ENCODE measurements at places on chromosomes 16 and 17.
A peak's percentile ranks its signal among the peaks of the same experiment; 100 is the strongest.

DNA sequence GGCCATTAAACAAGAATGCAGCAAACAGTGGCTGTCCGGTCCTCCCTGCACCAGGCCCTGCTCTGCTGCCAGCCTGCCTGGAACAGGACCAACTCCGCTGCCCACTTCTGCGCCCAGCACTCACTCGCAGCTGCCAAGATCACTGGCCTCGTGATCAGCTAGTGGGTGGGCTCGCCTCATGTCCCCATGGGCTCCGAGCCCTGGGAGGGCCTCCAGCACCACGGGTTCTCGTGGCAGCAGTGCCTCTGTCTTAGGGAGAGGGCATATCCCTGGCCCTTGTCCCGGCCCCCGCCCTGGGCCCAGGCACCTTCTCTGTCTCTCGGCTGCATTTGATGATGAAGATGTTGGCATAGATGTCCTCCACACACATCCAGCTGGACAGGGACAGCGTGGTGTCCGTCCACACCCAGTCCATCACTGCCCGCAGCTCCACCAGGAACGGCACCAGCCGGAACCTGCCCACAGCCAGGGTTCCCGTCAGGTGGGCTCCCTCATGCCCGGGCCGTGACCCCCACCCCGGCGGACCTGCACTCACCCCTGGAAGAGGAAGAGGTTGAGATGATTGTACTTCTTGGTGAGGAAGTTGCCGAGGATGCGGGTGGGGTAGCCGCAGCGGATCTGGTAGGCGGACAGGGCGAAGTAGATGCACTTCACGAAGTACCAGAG is 13.1 kb downstream of the CTU2 start:
- no peak for DNase-seq

- DNase-seq: no peak
Observed at GRCh38 chr17:77535435-77535834, 394.7 kb downstream of the SEC14L1 start.

DNA sequence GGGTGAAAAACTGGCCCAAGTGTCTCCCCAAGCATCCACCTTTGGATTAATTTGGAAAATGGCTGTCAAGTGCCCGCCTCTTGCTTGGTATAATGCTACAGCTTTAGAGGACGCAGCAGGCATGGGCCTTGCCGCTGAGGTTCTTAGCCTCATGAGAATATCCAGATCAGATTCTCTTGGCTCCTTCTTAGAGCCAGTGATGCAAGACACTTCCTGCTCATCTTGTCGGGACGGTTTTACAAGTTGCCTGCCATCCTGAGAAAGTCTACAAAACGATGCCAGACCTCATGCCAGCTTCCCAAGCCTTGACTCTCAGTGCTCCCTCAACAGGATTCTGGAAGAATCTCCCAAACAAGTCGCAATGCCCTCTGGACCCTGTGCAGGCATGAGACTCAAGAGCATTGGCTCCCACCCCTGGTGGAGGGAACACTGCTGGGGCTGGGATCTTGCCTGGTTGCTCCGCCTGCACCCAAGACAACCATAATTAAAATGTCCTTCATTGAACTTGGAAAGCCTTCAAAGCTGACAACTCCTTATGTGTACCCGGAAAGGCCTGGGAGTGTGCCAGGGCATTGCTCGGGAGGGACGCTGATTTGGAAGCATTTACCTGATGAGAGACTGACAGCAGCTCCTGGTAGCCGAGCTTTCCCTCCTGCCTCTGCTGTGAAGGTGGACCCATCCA is 25.8 kb upstream of the STH start:
- DNase-seq: no peak

- no peak for DNase-seq
Observed at GRCh38 chr16:497258-497657, 30.3 kb upstream of the CAPN15 start.

DNA sequence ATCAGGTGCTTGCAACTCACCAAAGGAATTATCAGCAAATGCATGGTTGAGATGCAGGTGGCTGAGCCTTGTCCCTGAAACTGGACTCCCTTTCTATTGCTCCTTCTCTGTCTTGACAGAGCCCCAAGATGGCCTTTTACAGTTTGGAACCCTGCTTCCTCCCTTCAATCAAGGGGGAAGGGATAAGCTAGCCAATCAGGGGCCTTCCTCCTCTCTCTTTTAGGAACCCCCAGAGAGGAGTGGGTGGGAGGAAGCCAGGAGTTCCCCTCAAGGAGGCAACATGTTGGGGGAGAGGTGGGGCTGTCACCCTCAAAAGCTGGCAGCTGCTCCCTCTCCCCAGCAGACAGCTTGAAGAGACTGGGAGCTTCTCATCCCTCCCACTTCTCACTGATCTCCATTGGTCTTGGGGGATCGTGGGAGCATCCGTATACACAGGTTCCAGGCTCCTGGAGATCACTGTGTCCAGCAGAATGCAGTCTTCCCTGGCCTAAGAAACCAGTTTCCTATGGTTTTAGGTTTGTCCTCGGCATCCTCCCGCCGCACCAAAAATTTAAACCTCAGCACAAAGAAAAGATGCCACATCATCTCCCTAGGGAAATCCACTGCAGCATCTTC is 7.2 kb downstream of the RASL10B start:
- no peak for DNase-seq

DNA sequence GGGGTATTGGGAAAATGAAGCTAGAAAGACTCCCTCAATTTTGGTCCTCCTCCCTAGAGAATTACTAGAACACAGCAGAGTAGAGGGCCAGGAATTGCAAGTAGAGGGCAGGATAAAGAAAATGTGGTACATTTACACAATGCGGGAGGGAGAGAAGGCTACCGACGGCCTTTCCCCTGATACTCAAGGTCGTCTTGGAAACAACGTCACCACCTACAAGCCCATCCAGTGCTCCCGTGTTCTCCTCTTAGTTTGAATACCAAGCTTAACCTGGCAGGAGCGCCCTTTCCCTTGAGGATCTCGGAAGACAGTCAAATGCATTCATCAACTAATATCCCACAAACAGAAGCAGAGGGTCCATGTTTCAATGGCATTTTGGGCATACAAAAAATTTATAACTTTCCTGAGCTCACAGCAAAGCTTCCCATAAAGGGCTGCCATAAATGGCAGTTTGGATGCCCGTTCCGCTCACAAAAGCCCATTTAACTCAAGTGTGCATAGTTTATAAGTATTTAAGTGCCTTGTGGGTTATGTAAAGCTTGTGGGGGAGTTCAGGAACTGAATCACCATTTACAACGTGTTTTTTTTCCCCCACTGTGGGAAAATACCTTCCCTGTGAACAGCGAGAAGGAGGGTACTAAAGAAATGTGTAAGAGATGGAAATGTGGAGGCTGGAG is 414.6 kb downstream of the SLC39A11 start:
- DNase-seq: no peak

GRCh38 chr16:54412777-54413455 is 126.3 kb upstream of the IRX3 start:
- DNase-seq: no peak

DNA sequence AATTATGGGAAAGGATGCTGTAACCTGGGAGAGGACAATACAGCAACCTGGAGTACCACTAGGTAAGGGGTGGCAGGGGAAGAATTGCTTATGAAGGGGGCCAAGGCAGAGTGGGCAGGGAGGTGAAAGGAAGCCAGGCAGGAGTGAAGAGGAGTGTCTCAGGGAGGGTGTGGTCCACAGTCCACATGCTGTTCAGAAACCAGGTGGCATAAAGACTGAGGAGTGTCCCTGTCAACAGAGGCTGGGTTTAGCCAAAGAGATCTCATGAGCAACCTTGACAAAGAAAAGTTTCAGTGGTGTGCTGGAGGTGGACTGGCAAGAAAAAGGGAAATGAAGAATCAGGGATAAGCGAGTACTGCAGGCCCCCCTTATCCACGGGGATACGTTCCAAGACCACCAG is 88.4 kb downstream of the SPACA3 start:
- no peak for DNase-seq

DNA sequence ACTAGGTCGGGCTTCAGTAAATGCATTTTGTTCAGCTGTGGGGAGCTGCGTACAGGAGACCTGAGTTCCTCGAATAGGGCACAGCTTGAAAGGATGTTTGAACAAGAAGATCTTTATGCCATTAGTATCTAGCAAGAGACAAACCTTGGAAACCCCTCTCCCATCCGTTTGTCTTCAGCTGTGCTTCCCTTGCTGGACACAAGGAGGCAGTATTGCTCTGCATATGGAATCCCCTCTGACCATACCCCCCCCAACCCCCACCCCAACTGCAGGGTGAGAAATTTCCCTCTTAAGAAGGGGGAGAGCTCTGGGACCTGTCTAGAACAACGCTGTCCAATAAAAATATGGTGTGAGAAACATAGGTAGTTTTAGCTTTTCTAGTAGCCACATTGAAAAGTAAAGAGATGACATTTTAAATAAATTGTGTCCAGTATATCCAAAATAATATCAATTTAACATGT is 1.6 kb downstream of the MRM1 start:
- DNase-seq: peak; percentile 79

DNA sequence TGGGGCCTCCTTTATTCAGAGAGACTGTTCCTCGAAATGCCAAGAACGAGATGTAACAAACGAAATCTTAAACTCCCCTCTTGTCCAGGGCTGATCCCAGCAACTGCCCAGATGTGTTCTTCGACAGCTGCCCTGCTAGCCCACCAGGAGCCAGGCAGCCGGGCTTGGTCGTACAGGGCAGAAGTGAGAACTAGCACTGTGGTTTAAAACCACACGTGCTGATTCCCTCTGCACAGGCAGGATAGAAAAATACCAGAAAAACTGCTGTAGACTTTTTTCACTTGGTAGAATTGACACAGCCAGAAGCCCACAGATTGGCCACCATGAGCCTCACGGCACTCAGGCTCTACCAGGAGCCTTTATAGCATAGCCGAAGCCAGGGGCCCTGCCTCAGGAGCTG is 33.1 kb downstream of the PLD6 start:
- no peak for DNase-seq

GRCh38 chr16:77430360-77430759 is 4.5 kb downstream of the ADAMTS18 start:
- DNase-seq: no peak

GRCh38 chr17:32161029-32161428 is 18.7 kb downstream of the RHOT1 start:
- no peak for DNase-seq

DNA sequence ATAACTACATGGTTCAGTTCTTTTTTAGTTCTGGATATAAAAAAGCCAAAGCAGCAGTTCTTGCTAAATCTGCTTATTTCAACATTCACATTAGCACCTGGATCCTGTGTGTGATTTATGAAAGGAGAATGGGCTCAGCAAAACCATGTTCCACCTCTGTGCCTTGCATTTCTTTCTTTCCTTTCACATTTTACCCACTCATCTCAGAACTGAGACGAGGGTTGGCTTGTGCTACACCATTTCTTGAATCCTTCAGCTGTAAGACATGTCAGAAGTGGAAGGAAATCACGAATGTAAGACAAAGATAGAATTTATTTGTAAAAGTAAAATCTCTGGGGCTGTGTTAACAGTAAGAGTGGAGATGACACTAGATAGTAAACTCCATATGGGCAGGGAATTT is 1.2 kb upstream of the UTP6 start:
- no peak for DNase-seq

- DNase-seq: no peak
Observed at GRCh38 chr16:87484487-87485331, 8.1 kb downstream of the ZCCHC14 start.

GRCh38 chr17:61463316-61464129 is 11.3 kb downstream of the TBX4 start:
- no peak for DNase-seq

- peak; percentile 38 for DNase-seq
Observed at GRCh38 chr16:84730406-84731106, 30.8 kb downstream of the USP10 start.

GRCh38 chr16:70476272-70477020 is 22.1 kb downstream of the FCSK start:
- no peak for DNase-seq

DNA sequence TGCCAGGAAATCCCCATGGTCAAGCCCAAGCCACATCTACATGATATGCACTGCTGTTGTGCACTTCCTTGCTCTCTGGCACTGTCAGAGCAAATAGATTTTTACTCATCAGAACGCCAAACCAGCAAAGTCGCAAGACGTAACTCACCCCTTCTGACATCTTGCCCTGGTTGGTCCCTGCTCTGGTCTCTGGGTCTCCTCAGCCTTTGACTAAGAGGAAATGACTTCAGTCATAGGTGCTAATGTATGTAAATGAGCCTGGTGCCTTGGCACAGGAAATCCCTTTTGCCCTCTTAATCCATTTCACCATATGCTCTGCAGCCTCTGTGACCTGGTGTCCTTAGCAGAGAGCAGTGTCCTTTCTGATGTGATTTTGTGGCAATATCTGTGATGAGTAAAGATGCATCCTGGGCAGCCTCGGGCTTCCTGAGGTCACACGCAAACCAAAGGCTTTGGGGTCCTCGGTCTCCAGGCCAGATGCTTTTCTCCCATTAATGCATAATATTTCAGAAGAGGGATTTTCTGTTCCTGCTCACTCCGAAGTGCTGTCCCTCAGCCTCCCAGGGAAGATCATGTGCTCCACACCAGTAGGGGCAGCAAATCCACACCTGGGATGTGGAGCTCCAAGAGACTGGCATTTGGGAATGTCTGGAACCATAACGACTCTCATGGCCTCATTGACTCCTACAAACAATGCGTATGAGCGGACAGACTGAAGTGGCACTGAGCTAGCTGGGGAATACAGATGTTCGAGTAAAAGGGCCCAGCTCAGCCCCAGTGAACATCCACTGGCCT is 66.9 kb downstream of the GP2 start:
- no peak for DNase-seq

Data from CD4-positive, alpha-beta T cell treated with Interleukin-4 for 1 hour (primary cell).